ENCODE measurements at places on chromosomes 1 and 21.
A peak's percentile ranks its signal among the peaks of the same experiment; 100 is the strongest.

- no peak overlapping the region for H3K27ac ChIP-seq
- no peaks in the 10 kb centered on the region for H3K4me1 ChIP-seq
- H3K4me3 ChIP-seq: no peak overlapping the region
- DNase-seq: no peak
- H3K27me3 ChIP-seq: no peaks in the 10 kb centered on the region
- no peaks in the 10 kb centered on the region for H3K36me3 ChIP-seq
Measured at GRCh38 chr21:31566064-31566463, 93.4 kb upstream of the SOD1 start.

- H3K27me3 ChIP-seq: no peaks in the 10 kb centered on the region
- no peak for DNase-seq
- no peaks in the 10 kb centered on the region for H3K4me1 ChIP-seq
- H3K36me3 ChIP-seq: no peaks in the 10 kb centered on the region
- no peak overlapping the region for H3K4me3 ChIP-seq
Measured at GRCh38 chr1:187078321-187078720, 249.6 kb downstream of the PLA2G4A start.

DNA sequence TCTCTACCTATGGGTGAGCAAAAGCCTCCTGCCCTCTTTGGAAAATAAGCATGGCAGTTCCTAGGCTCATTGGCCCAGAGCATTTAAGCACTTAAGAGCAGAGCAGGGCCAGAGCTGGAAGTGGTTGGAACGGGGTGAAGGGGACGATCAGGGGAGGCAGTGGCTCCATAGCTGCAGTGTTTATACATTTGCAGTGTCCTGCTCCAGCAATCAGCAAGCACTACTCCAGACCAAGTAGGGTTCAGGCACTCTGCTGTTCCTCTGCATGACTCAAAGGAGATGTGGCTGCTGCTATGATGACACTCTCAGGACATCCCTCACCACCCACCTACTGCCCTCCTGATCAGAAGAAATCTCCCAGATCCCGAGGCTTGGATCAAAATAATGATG lies 55.0 kb downstream of the TRABD2B start:
- no peak overlapping the region for H3K4me3 ChIP-seq
- no peaks in the 10 kb centered on the region for H3K4me1 ChIP-seq
- H3K27me3 ChIP-seq: no peaks in the 10 kb centered on the region
- no peaks in the 10 kb centered on the region for H3K36me3 ChIP-seq

GRCh38 chr1:44401256-44402228 lies 3.5 kb upstream of the RNF220 start:
- no peak for DNase-seq
- H3K4me1 ChIP-seq: no peaks in the 10 kb centered on the region
- H3K27ac ChIP-seq: no peak overlapping the region
- no peak overlapping the region for H3K4me3 ChIP-seq

DNA sequence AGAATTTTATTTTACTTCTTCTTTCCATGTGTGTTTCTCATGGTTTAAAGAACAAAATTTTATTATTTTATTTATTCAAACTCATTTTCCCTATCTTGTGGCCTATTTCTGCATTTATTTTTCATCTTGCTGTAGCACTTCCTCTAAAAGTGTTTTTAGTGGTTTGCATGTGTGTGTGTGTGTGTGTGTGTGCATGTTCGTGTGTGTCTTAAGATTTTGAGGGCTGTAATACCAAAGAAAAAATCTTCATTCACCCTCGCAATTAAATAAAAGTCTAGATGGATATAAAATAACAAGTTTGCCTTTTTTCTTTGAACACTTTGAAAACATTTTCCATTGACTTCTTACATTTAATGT lies 24.6 kb upstream of the FCRL3 start:
- H3K36me3 ChIP-seq: no peaks in the 10 kb centered on the region
- H3K4me3 ChIP-seq: no peak overlapping the region
- H3K4me1 ChIP-seq: no peaks in the 10 kb centered on the region
- no peak for DNase-seq
- H3K27me3 ChIP-seq: no peaks in the 10 kb centered on the region

- H3K4me3 ChIP-seq: no peak overlapping the region
- H3K27ac ChIP-seq: no peak overlapping the region
Measured at GRCh38 chr1:64302971-64303370, 99.5 kb downstream of the UBE2U start.

- no peaks in the 10 kb centered on the region for H3K27me3 ChIP-seq
- H3K27ac ChIP-seq: peak overlapping the region; percentile 55
- peak; percentile 38 for DNase-seq
- H3K4me1 ChIP-seq: no peaks in the 10 kb centered on the region
Measured at GRCh38 chr1:164559342-164560051, 513 bp downstream of the PBX1 start.

DNA sequence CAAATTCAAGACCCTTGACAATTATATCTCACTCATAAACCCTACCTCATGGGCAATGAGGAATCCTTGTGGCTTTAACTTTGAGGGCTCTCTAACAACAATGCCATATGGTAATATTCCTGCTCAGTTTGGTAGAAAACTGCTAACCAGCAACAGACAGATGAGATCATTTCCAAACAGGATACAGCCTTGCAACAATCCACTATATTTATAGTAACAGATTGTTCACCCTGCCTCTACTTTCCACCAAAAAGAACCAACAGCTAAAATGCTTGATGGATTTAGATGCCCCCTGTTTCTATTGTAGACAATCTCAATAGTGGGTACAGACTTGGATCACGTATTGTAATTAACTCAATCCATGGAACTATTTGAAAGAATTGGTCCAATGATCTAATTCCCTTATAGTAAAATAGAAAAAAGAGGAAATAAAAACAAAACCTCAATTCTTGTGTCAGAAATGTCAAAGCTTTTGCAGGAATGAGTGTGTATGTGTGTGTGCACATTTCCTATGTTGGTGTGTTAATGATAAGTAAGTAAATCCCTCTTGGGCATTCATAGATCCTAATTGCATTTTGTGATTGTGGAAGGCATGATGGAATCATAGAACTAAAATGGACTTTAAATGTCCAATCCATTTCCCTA lies 100.0 kb upstream of the EDEM3 start:
- H3K36me3 ChIP-seq: no peaks in the 10 kb centered on the region
- no peaks in the 10 kb centered on the region for H3K4me1 ChIP-seq
- DNase-seq: peak; percentile 58
- H3K27me3 ChIP-seq: no peaks in the 10 kb centered on the region
- no peak overlapping the region for H3K27ac ChIP-seq

DNA sequence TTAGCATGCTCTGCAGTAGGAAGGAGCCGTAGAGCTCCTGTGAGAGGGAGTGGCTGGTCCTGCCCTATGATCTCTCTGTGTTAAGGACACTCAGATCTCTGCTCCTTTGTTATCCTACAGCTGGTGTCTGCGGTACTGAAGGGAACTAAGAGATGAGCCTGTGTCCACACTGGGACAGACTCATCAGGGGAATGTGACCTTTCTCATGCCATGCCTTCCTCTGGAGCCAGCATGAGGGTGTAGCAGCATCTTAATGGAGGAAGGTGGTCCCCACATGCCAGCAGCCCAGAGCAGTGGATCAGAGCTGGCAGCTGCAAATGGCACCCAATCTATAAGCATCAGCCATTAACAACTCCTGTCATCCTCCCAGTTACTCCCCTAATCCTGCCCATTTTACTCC lies 24.7 kb upstream of the GUCA2B start:
- no peaks in the 10 kb centered on the region for H3K27me3 ChIP-seq
- no peak overlapping the region for H3K27ac ChIP-seq
- no peak for DNase-seq
- no peaks in the 10 kb centered on the region for H3K36me3 ChIP-seq

DNA sequence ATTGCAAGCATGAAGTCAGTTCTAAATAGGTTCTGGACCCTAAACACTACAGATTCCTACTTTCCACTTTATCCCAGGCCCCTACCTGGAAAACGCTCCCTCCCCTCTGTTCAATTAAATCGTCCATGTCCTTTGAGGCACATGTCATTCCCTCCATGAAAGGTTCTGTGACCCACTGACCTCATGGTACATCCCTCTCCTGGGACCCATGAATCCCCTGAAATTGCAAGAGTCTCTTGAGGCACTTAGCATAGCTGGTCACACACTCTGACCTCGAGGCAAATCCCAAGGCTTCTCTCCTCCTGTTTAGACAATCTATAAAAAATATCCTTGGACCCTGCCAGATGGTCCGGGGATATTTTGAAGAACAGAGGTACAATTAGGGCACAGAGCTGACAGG lies 34.3 kb upstream of the KRTAP19-8 start:
- no peaks in the 10 kb centered on the region for H3K36me3 ChIP-seq
- H3K4me1 ChIP-seq: no peaks in the 10 kb centered on the region
- no peaks in the 10 kb centered on the region for H3K27me3 ChIP-seq

DNA sequence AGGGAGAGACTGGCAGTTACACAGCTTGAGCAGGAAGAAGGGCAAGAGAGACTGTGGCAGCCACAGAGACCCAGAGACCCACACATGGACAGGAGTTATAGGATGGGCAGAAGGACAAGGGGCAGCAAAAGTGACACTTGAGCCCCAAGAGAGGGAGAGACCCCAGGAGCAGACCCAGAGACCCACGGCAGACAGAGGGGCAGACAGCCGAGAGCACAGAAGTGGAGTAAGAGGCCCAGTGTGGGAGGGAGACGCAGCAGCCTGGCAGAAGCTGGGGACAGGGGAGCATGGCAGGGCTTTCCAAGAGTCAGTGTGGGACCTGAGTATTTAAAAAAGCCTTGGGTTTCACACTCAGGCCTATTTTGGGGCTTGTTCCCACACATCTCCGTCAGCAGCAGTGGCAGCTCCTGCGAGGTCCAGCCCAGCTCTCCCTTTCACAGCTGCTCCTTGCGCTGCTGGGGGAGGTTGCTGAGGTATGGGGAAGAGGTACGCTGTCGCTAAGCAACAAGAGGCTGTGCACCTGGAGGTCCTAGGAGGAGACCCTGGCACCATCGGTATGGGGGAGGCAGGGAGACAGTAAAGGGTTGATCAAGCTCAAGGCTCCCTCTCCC lies 9.0 kb upstream of the MEF2D start:
- H3K36me3 ChIP-seq: no peaks in the 10 kb centered on the region
- no peak overlapping the region for H3K27ac ChIP-seq
- H3K27me3 ChIP-seq: no peaks in the 10 kb centered on the region
- no peak for DNase-seq
- H3K4me1 ChIP-seq: peaks cover 23% of the 10 kb centered on the region
- H3K4me3 ChIP-seq: no peak overlapping the region

DNA sequence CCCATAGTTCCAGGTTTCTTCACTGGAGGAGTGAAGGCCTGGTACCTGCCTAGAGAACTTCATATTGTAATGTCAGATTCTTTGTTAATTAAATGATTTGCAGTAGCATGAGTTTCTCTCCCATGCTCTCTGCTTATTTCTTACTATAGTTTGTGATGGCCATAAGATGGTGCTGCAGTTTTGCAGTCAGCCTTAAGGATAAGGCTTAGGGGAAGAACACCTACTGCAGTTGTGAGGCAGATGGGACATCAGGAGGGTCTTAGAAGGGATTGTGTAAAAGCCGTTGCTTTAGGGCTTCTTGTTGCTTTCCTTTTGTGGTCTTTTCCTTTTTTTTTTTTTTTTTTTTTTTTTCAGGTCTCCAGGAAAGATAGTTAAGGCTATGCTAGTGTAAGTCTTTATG lies 61.8 kb downstream of the MACF1 start:
- H3K27me3 ChIP-seq: no peaks in the 10 kb centered on the region
- no peak overlapping the region for H3K27ac ChIP-seq
- peaks cover 2% of the 10 kb centered on the region for H3K36me3 ChIP-seq
- DNase-seq: peak; percentile 36
- no peak overlapping the region for H3K4me3 ChIP-seq
- peaks cover 17% of the 10 kb centered on the region for H3K4me1 ChIP-seq

DNA sequence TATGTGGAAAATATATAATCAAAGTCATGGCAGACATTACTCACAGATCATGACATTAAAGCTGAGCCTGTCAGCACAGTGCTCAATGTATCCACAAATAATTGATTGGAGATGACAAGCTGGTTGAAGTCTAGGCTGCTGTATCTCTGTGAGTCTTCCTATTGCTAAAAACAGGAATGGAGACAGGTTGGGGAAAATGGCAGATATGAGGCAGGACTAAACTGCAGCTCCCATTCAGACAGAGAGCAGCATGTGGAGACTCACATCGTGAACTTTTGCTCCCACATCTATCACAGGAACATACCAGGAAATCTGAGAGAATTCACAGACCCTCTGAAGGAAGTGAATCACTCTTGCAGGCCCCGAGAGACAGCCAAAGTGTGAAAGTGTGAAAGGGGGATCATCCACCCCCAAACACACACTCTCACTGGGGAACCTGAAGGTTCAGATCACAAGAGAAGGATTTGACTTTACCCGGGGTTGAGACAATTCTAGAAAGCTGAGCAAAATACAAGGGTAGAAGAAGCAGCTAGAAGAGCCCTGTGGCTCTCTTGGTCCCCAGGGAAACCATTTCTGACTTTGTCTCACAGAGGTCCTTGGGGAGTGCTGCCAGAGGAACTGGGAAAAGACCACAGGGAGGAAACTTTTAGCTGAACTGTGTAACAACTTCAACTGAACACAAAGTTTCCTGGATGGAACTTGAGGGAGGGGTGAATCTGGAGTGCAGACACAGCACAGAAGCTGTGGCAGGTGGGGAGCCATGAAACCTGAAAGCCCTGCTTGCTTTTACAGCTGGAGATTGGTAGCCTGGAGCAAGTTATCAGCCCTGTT lies 173.4 kb downstream of the S1PR1 start:
- no peaks in the 10 kb centered on the region for H3K4me1 ChIP-seq
- H3K27me3 ChIP-seq: no peaks in the 10 kb centered on the region
- H3K27ac ChIP-seq: no peak overlapping the region
- H3K36me3 ChIP-seq: no peaks in the 10 kb centered on the region
- no peak for DNase-seq

- no peak for DNase-seq
- peaks cover 8% of the 10 kb centered on the region for H3K36me3 ChIP-seq
- H3K4me1 ChIP-seq: peaks cover 33% of the 10 kb centered on the region
- H3K4me3 ChIP-seq: no peak overlapping the region
- H3K27ac ChIP-seq: peak overlapping the region; percentile 70
Measured at GRCh38 chr1:201626629-201627275, 87.8 kb downstream of the NAV1 start.

DNA sequence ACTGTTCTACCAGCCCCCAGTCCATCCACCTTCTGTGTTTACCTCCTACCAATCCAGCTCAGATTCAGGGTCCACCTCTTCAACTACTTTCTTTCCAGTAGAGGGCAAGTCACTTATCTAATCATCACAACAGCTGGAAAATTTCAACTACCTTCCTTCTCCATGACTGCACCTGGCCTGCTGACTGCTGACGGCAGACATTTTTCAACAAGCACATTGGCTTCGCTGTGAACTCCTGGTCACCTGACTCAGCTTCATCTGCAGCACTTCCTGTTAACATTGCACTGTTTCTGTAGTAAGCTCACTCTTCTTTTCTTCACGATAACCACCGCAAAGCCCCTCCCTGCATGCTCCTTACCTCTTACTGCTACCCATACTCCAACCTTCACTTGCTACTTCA lies 405.7 kb downstream of the NTNG1 start:
- H3K36me3 ChIP-seq: no peaks in the 10 kb centered on the region
- H3K4me3 ChIP-seq: no peak overlapping the region
- DNase-seq: no peak
- H3K4me1 ChIP-seq: no peaks in the 10 kb centered on the region
- H3K27me3 ChIP-seq: no peaks in the 10 kb centered on the region

GRCh38 chr1:71784241-71784640 lies 498.1 kb downstream of the NEGR1 start:
- DNase-seq: no peak
- H3K36me3 ChIP-seq: no peaks in the 10 kb centered on the region
- no peaks in the 10 kb centered on the region for H3K4me1 ChIP-seq
- H3K27ac ChIP-seq: no peak overlapping the region
- H3K4me3 ChIP-seq: no peak overlapping the region
